Activated CD4-positive, alpha-beta T cell treated with anti-CD3 and anti-CD28 coated beads for 36 hours (primary cell): ENCODE measurements at places on chromosomes 1 and 21. TPM values are rescaled to one million over a fixed set of nuclear protein-coding genes. Genes with fewer than 3 reads are reported as not detected.

DNA sequence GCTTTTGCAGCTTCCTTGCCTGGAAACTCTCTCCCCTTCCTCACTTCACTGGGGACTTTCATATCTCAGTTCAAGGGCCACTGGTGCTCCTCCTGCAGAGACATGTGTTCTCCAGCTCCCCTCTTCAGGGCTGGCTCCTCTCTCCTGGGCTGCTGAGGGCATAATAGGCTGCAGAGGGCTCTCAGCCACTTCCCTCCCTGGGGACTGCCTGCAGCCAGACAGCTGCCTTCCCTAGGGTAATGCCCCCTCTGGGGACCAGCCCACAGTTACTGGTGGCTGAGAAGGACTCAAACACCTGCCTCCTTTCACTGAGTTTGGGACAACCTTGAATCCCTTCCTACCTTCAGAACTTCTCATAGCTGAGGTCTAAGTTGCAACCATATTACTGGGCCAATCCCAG, 104.8 kb upstream of the POU3F1 start:
- H3K27me3 ChIP-seq = peaks cover 25% of the 10 kb centered on the region
- no peak overlapping the region for H3K4me3 ChIP-seq
- H3K36me3 ChIP-seq = no peaks in the 10 kb centered on the region
- H3K27ac ChIP-seq = no peak overlapping the region

C1orf94 gene
- total RNA-seq = not detected

MT1HL1 gene
- not detected for total RNA-seq

ASCL5 gene
- 0.09 TPM for total RNA-seq

- H3K27me3 ChIP-seq = peaks cover 7% of the 10 kb centered on the region
- no peak overlapping the region for H3K4me3 ChIP-seq
- DNase-seq = no peak
- H3K36me3 ChIP-seq = peaks cover 5% of the 10 kb centered on the region
- H3K4me1 ChIP-seq = peaks cover 2% of the 10 kb centered on the region
Observed at GRCh38 chr1:4734791-4735190, 80.4 kb downstream of the AJAP1 start.
